AG04450 (cell line): ENCODE measurements at places on chromosomes 16 and 17. TPM values are rescaled to one million over a fixed set of nuclear protein-coding genes. Genes with fewer than 3 reads are reported as not detected.
A peak's percentile ranks its signal among the peaks of the same experiment; 100 is the strongest.

DNA sequence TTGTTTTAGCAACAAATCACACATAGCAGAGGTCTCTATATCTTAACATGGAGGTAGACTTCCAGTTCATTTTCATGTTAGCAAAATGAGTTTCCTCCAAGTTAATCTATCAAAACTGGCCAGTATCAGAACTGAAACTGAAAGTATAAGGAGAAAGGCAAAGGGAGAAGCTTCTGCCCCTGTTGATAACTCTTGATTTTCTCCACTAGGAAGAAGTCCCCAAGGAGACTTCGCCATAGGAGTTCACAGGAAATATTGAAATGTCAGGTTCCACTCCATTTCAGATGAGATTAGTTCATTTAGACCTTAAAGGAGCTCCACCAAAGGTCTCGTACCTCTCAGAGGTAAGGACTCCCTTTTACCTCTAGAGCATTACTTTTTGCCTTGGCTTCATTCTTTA lies 1.2 kb upstream of the OGFOD3 start:
- no peak for DNase-seq

DNA sequence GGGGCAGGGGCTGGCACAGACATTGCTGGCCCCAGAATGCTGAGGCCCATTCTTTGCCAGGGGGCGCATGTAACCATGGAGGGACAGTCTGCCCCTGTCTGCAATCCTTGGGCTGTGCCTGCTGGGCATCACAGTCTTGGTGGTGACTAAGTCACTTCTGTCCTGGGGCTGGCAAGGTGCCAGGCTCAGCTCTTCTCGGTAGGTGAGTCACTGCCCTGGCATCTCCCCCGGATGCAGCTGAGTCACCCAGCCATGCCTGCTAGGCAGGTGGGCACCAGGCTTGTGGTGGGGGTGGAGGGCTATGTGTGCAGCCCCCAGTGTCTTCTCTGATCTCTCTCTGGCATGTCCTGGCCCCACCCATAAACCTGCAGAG lies 5.6 kb downstream of the RARA start:
- DNase-seq = peak; percentile 68

DNA sequence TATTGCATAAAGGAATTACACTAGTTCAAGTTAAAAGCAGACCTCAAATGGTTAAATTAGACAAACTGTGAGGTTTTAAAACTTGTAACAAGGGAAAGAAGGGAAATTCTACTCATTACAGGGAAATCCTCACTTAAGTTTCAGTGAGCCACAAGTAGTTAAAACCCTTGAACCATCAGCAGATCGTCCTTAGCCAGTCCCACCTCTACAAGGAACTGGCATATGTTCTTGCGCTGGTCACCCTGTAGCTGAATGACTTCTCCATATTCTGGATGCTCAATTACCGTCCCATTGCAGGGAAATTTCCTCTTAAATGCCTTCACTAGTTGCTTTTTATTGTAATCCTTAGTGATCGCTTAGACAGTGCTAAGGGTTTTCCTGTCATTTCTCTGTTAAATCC lies 5.5 kb downstream of the PRSS21 start:
- DNase-seq = no peak

GRCh38 chr17:34275881-34276280 lies 5.9 kb downstream of the CCL7 start:
- peak; percentile 95 for DNase-seq

- no peak for DNase-seq
These were observed 633.2 kb downstream of the WWOX start for GRCh38 chr16:78732696-78733095.

DNA sequence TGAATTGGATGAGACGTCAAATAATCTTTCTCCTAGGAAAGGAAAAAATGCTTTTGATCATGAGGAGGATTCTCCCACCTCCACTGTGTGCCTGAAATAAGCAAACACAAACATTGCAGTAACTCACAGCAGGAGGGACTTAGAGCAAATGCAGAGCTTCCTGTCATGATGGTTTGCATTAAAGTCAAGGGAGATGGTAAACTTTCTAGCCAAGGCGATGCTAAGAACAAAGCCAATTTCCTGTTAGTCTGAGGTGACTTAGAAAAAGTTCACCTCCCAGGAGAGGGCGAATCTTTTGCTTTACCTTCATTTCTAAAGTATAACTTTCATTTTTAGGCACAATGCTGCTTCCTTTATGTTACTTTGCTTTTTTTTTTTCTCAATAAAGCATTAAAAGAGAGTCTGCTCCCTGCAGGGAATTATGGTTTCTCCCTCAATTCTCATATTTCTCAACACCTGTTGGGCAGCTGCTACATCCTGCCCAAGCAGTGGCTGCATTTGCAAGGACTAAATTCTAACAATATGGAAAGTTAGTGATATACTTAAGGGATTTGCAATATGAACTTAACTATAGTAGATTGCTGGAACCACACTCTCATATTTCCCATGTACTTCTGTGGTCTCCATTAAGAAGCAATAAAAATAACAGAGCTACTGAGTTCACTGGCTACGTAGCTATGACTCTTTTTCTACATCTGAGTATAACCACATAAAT lies 175.6 kb downstream of the PCTP start:
- no peak for DNase-seq

GRCh38 chr17:16354585-16354984 lies 1.3 kb upstream of the CENPV start:
- no peak for DNase-seq

DNA sequence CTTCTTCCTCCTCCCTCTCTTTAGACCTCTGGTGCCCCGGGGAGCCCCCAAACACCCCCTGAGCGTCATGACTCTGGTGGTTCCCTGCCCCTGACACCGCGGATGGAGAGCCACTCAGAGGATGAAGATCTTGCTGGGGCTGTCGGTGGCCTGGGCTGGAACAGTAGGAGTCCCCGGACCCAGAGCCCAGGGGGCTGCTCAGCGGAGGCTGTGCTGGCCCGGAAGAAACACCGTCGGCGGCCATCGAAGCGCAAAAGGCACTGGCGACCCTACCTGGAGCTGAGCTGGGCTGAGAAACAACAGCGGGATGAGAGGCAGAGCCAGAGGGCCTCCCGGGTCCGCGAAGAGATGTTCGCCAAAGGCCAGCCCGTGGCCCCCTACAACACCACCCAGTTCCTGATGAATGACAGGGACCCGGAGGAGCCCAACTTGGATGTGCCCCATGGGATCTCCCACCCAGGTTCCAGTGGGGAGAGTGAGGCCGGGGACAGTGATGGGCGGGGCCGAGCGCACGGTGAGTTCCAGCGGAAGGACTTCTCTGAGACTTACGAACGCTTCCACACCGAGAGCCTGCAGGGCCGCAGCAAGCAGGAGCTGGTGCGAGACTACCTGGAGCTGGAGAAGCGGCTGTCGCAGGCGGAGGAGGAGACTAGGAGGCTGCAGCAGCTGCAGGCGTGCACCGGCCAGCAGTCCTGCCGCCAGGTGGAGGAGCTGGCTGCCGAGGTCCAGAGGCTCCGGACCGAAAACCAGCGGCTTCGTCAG lies 7.5 kb downstream of the HEXIM2 start:
- no peak for DNase-seq

- DNase-seq = no peak
These were observed 104.4 kb downstream of the AMFR start for GRCh38 chr16:56320811-56321558.

- no peak for DNase-seq
These were observed 36.9 kb downstream of the XYLT1 start for GRCh38 chr16:17433577-17434451.

DNA sequence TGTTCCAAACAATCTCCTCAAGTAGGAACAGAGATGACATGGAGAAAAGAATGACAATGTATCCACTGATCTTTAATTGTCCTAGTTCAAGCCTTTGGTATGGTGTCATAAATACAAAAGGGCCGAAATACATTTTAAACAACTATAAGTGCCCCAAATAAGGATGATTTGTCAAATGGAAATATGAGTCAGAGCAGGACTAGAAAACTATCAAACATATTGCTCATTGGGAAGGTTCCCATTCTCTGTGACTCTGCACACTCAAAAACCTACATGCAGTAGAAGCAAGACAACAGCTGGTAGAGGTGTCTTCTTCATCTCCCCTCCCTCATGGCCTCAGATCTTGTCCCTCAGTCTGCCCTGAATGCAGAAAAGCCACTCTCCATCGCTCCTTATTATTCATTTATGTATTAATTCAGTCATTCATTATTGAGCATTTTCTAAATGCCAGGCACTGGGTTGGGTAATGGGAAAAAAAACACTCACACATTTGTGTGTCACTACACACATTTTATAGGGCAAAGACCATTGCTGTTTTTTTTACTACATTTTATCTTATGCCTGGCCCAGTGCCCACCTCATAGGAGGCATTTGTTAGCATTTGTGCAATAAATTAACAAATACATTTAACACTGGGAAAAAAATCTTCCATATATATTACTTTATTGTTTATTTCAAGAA lies 10.1 kb downstream of the CA10 start:
- DNase-seq = no peak

DNA sequence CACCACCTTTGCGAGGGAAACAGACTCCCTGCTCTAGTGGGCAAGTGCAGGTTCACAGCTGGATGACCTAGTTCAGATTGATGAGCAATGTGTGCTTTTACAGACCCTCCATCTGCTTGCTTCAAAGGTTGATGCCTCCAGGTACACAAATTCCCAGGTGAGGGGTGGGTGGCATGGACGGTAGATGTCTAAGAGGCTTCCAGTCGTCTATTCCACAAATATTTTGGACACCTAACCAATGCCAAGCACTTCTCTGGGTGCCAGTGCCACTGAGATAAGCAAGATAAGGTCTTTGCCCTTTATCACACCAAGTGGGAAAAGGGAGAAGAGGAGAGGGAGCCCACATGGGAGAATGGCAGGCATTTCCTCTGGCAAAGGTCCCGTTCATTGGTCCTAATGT lies 316.6 kb upstream of the CDH5 start:
- DNase-seq = no peak

DNA sequence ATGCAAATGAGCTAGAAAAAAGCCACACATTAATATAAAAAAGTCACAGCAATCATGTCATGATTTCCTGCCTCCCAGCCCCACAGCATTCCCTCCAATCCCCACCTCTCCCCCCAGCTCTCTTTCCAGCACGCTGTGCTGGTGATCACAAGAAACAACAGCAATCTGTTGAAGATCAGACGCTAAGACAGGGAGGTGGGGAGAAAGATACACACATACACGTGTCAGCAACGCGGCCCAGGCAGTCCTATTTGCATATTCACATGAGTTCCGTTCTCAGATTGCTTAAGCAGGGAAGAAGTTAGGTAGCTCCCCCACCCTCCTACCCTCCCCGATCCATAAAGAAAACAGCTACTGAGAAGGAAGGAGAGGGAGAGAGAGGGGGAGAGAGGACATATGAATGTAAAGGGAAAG lies 405.5 kb upstream of the PSMD7 start:
- DNase-seq = no peak

GRCh38 chr17:57603546-57603945 lies 141.6 kb downstream of the CCDC182 start:
- no peak for DNase-seq

The CA10 gene
- polyA plus RNA-seq = not detected in 2 replicates

The TBC1D3H gene
- not detected in 2 replicates for polyA plus RNA-seq

The TMC8 gene
- polyA plus RNA-seq = not detected in 2 replicates

The ABCA9 gene
- polyA plus RNA-seq = 0.10 and 0.12 TPM in 2 replicates

The BAIAP3 gene
- 0.19 and 0.38 TPM in 2 replicates for polyA plus RNA-seq

The CACNG4 gene
- 0.21 and 0.25 TPM in 2 replicates for polyA plus RNA-seq

The IQCK gene
- polyA plus RNA-seq = 13.8 and 18.0 TPM in 2 replicates

The KCNJ18 gene
- polyA plus RNA-seq = not detected in 2 replicates
